CD4-positive, alpha-beta T cell treated with Interferon alpha-2 for 1 hour (primary cell): ENCODE measurements at places on chromosomes 11 and 22.

GRCh38 chr11:10350334-10350733, 45.5 kb downstream of the ADM start:
- no peak for DNase-seq

GRCh38 chr22:43956805-43957463, 1.7 kb downstream of the SAMM50 start:
- no peak for DNase-seq

- no peak for DNase-seq
These were observed 1088.2 kb downstream of the BRD1 start for GRCh38 chr22:48739348-48740085.

DNA sequence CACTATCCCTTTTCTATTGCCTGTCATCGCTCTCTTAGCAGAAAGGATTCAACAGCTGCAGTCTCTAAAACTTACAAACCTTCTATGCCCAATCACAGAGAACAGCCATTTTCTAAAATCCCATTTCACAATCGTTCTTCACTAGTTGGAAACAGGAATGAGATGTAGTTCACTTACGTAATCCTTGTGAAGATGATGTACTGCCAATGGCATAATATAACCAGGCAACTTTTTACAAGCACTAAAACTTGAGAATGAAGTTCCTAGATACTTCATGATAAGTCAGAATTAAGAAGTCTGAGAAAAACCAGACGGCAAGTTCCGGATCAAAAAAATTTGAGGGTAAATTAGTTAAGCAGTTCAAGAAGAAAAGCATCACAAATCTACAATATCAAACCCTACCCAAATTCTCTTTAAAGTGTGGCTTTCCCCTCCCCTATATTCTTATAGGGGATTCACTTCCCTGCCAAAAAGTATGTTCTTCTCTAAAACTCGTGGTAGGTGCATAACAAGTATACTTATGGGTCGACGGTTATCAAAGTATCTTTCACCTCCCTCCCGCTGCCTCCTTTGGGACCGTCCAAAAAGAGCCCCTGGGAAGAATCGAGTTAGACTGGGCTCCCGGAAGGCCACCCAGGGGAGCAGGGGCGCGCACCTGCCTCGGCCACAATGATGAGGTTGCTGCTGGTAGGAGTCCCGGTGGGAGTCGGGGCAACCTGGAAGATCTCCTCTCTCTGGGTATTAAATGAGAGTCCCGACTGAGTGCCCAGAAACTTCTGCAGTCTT, 666 bp downstream of the MSANTD4 start:
- DNase-seq, result no peak

DNA sequence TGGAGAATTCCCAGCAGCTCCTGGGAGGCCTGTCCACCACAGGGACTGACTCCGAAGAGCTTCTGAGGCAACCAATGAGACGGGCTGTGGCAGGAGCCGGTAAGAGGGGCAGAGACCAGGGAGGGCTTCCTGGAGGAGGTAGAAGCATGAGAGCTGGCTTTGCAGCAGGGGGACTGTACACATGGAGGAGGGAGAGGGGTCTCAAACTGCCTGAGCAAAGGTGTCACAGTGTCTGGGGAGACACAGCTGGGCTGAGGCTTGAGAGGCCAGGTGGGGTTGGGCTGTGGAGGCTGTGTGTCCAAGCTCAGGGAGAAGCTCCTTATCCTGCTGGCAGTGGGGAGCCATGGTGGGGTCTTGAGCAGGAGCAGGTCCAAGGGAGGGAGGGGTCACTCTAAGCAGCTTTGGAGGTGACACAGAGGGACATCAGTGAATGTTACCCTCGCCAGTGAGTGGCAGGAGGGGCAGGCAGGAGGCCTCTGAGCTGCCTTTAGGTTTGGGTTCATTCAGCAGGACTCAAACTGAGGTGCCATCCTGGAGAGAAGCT, 4.6 kb upstream of the RHOD start:
- DNase-seq, result no peak

GRCh38 chr11:2929950-2930703, 907 bp upstream of the PHLDA2 start:
- peak; percentile 43 for DNase-seq
